ENCODE measurements at places on chromosomes 2 and 18.

DNA sequence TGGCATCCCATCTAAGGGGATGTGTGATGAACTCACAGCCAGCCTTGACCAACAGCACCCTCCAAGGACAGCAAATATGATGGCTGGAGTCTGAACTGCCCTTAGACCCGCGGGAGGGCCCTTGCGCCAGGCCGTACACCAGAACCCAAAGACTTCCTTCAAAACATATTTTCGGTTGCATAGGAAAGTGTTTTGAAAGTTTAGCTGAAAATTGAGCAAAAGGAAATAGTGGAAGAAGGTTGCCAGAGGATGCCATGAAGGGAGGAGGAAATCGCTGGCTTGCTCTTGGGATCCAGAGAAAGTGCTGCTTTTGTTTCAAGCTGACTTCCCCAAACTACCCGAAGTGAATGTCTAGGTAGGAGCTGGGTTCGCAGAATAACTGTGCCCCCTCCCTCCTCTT lies 61.3 kb downstream of the IL1R2 start:
- no peak for DNase-seq

DNA sequence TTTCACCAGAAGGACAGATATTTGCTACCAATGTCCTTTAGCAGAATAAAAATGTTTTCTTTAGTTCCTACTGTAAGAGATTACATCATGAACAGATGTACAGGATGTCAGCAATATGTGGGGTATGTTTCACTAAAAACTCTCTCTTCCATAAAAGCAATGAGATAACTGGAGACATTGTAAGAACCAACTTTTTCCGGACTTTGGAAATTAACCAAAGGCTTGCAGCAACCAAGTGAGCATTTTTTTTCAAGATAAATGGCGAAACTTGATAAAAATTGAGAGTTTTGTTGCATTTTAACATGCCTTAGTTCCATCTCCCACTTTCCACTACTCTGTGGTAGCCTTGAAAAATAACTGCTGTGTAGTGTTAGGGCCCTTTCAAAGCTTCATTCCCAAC lies 429.8 kb upstream of the CDH2 start:
- no peak for DNase-seq

- no peak for DNase-seq
Observed at GRCh38 chr2:147492471-147492870, 352.4 kb upstream of the ACVR2A start.

DNA sequence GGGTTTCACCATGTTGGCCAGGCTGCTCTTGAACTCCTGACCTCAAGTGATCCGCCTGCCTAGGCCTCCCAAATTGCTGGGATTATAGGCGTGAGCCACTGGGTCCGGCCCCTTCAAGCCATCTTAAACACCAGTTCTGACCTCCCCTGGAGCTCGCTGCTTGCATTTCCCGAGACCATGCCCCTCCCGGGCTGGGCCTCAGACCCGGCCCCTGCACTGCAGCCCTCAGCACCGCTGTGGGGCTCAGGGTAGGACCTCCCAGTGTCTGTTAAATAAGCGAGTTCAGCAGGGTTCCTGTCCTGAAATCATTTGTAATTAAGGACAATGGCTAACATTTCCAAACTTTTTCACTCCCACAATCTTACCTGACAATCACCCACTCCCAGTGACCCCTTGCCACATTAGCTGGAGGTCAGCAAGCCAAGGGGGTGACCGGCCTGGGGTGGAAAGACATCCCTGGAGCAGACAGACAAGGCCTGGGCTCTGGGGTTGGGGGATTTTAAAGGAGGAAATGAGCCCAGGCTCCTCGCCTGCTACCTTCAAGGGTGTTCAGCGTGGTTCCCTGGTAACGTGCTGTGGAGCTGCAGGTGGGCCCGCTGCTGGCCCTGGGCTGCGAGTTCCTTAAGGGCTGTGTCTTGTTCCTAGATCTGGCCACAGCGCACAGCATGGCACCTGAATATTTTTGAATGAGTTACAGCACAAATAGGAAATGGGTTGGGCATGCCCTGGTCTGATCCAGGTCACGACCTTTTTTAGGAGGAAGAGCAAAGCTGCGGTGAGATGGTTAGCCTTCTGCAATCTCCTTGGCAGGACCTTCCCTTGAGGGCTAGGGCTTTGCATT lies 15.1 kb downstream of the CYS1 start:
- no peak for DNase-seq

GRCh38 chr2:217930761-217931563 lies 71.8 kb downstream of the TNS1 start:
- no peak for DNase-seq

DNA sequence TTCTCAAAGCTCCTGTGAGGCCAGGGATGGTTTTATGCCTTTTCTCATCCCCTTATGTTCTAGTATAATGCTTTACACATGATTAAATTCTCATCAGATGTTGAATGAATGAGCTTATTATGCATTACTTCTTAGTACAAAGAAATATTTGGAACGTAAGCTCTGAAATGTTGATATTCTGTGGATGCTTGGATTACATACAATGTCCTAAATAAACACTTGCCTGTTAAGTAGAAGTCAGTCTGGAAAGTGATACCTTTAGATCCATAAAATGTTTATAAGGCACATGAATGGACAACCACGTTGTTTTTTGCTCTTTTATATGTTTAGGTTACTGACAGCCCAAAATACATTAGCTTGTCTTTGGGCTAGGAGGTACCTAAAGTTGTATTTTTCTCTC lies 248.6 kb downstream of the NEDD4L start:
- DNase-seq: no peak

DNA sequence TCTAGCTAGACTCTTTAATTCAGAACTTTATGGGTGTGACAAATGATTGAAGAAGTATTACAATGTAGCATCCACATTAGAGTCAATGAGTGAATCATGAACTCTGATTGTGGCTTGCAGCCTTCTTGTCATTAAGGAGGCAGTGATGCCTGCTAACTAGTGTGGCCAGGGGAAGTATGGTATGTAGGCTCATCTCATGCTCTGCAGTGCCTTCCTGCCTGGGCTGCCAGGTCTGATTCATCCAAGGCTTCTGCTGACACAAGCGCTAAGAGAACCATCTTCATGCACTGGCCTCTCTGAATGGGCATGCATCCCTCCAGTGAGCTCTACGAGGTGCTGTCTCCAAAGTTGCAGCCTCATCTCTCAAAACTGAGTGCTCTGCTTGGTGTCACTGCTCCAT lies 144.3 kb downstream of the MTCL1 start:
- DNase-seq: no peak

DNA sequence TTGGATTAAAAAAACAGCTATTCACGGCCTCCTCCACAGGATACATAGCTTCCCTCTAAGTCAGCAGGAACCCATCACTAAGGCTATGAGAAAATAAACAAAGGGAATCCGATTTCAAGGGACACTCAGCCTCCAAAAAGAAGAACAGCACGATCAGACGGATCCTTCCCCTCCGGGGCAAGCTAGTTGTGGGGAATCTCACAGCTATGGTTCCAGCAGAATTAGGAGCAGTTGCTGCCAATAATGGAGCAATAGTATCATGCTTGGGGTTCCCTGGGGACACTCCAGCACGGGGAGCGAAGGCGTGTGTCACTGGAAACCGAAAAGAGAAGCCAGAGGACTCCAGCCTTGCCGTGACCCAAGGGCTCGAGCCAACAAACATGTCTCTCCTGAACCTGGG lies 163.1 kb downstream of the TTC32 start:
- no peak for DNase-seq

DNA sequence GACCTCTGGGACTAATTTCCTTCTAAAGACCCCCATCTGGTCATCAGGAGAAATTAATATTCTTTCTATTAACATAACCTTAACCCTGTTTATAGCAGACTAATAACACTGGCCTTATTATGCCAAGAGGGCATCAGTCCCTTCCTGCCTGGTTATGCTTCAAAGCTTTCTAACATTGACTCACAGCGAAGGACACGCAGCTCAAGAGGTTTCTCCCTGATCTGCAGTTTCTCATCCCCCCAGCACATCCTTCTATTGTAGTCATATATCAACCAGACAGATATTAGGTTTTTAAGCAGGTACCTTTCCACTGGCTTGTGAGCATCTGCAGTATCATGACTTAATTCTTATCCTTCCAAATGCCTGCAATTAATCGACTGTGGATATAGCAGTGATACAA lies 100.0 kb upstream of the CXCR4 start:
- no peak for DNase-seq

DNA sequence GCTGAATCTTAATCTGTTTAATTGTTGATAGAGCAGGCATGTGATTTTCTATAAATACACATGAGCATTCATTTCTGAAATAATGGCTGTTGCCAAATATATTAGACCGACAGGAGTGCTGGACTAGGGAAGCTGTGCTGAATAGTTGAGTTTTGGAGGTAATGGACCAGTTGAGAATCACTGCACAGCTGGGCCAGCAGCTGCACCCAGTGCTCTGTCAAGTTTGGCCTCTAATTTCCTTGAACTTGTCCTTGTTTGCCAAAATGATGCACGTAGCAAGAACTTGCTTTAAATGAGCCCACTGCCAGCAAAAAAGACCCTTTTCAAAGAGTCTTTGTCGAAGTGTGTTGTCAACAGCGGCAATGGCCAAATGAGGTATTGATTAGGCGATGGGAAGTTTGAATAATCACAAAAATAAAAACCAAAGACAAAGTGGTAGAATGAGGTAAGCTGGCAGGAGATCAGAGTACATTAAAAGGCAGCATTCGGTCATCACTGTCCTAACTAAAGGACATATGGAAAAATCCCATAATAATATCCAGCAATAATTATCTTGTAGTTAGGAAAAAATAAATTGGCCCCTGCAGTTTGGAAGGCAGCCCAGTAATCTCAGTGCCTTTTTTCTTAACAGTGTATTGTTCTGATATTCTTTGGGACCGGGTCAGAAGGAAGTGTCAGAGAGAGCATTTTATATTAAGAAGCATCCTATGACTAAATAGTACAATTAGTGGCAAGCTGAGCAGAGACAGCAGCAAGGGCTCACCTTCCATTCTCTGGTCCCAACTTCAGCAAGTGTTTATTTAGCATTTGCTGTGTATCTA lies 126.2 kb downstream of the RAPGEF4 start:
- DNase-seq: no peak

- no peak for DNase-seq
Observed at GRCh38 chr2:23579674-23580073, 194.7 kb downstream of the KLHL29 start.

GRCh38 chr2:7427293-7428060 lies 510.3 kb downstream of the RNF144A start:
- DNase-seq: no peak

DNA sequence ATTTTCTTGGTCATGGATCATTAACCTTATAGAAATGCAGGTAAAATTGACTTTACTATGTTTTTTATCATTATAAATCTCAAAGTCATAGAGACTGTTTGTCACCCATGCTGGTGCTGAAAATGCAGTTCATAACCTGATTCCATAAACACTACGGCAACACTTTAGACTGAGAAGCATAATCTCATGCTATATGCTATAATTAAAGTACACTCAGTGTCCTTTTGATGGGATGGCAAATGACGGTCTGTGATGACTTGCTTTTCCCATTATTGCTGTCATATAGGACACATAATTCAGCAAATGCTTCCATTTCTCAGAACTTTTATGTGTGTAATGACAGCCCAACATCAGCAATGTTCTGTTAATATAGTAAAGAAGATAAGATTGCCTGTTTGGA lies 162.9 kb downstream of the CD226 start:
- DNase-seq: no peak

Data from activated T-helper 1 cell treated with anti-CD3 and anti-CD28 coated beads, Interleukin-2, amount 50 U/mL, for 16 hours (primary cell).